ENCODE measurements at places on chromosomes 13 and 19.

GRCh38 chr19:2949939-2950285, 5.1 kb upstream of the ZNF77 start:
- DNase-seq, result no peak

DNA sequence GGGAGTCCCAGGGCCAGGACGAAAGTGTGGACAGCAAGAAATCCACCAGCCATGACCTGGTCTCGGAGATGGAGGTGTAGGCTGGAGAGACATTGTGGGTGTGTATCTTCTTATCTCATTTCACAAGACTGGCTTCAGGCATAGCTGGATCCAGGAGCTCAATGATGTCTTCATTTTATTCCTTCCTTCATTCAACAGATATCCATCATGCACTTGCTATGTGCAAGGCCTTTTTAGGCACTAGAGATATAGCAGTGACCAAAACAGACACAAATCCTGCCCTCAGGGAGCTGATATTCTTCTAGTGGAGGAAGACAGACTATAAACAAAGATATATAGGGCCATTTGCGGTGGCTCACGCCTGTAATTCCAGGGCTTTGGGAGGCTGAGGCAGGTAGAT, 7.4 kb upstream of the DHX34 start:
- no peak for DNase-seq

GRCh38 chr19:36258028-36258875, 43.3 kb downstream of the ZNF146 start:
- DNase-seq, result no peak

DNA sequence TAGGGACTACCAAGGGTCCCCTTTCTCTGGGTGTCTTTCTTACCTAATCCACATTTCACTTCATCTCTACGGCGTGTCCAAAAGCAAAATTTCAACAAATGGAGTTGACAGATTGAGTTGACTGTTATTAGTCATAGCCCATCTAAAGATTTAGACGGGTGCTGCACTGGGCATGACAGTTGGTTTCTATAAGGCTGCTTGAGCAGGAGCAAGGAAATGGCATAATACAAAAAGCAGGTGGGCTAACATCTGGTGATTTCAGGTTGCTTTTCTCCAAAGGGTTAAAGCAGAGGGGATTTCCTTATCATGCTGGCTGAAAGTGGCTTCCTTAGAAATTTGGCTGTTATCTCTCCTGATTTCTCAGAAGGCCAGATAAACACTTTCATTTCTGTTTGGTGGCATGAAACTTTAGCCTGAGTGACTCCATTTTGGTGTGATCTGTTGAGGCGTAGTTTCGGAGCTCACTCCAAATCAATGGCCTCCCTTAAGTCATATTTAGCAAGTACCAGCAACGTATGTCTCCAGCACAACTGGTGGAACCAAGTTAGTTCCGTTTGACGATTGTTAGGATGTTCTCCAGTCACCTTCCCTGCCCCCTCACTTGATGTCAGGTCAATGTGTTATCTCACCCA, 440.4 kb downstream of the FGF9 start:
- DNase-seq, result no peak

GRCh38 chr19:45607071-45608029, 5.3 kb upstream of the GPR4 start:
- DNase-seq, result no peak

DNA sequence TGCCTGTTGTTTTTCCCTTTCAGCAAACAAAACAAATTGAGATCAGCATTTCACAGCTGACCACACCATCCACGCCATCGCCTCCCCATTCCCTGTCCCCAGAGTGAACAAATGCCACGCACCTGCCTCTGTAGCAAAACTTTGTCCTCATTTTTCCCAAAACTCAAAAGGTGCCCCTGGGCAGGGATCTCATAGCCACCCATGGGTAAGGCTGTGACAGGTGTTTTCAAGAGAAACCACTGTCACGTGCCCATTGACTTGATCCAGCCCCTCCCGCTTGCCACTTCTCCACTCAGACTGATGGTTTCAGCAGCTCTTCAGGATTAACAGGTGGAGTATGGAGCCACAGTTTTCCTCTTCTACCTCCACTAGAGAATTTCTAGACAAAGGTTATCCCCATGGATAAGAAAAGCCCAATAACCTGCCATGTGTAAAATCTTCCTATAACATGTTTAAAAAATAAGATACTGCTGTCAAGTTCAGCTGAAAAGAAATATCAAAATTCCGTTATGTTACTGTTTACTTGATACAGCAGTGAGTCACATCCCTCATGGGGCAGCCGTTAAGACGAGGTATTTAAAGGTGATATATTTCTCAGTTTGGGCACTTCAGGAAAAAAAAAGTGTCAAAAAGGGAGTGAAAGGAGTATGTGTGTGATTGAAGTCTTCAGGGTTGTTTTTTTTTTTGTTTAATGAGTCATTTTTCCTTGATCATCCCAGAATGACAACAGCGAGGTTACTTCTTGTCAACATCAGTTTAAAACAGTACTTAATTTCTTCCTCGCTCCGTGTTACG, 63.5 kb upstream of the GPR183 start:
- DNase-seq, result no peak

- DNase-seq, result no peak
These were observed 4.5 kb downstream of the NTN5 start for GRCh38 chr19:48668332-48668731.

DNA sequence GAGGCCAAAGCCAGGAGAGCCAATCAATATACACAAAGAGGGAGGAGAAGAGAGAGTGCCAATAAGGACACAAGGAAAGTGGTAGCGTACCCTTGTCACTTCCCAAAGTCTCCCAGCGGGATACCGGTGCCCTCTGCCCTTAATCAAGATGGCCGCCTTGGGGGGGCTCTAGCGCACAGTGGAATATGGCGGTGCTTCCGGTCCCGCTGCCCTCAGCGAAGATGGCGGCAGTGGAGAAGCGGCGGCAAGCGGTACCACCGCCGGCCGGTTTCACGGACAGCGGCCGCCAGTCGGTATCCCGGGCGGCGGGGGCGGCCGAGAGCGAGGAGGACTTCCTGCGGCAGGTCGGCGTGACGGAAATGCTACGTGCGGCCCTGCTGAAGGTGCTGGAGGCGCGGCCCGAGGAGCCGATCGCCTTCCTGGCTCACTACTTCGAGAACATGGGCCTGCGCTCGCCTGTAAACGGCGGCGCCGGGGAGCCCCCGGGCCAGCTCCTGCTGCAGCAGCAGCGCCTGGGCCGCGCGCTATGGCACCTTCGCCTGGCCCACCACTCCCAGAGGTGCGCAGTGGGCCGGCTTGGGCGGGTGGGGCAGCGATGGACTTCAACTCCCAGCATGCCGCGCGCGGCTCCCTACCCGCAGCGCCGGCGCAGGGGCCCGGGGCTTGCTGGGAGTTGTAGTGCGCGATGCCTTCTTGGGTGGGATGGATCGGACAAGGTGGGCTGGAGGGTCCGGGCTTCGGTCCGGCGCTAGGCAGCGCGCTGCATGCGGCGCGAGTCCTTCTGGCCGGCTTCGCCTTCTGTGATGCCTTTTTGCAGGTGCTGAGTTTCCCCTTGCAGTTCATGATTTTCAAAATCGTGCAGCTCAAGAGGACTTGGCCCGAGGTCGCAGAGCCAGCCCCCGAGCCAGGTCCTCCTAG, at the start of gene TPGS1:
TSS of gene TPGS1 (plus strand) at position 212 of the 918 bp plus-strand sequence. CDS start at position 222, 10 bp downstream.
- DNase-seq, result peak; percentile 74

DNA sequence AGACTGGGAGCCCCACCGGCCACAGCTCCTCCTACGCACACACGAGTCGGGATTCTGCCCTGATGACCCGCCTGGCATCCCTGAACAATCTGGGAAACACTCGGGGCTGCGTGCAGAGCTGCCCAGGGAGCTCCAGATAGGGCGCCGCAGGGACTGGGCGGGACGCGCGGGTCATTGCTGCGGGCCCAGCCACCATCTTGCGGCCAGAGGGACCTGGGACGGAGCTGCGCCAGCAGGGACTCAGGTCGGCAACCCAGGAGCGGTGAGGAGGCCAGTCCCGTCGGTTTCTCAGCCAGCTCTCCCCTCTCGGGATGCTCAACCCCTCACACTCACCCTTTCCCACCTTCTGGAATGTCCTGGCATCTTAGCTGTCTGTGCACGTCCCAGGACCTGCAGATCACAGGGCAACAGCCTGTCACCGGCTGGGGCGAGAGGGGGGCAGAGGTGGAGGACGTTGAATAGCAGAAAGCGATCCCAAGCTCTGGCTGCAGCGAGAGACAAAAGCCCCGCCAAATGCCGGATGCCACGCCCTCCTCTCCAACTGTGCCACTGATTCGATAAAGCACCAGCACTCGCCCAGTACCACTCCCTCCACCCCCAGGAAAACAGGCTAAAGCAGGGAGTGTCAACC, 20.4 kb upstream of the ZNF91 start:
- no peak for DNase-seq
